Activated naive CD8-positive, alpha-beta T cell treated with anti-CD3 and anti-CD28 coated beads, Interleukin-2, amount 50 U/mL, for 24 hours (primary cell): ENCODE measurements at places on chromosomes 3 and 15.

DNA sequence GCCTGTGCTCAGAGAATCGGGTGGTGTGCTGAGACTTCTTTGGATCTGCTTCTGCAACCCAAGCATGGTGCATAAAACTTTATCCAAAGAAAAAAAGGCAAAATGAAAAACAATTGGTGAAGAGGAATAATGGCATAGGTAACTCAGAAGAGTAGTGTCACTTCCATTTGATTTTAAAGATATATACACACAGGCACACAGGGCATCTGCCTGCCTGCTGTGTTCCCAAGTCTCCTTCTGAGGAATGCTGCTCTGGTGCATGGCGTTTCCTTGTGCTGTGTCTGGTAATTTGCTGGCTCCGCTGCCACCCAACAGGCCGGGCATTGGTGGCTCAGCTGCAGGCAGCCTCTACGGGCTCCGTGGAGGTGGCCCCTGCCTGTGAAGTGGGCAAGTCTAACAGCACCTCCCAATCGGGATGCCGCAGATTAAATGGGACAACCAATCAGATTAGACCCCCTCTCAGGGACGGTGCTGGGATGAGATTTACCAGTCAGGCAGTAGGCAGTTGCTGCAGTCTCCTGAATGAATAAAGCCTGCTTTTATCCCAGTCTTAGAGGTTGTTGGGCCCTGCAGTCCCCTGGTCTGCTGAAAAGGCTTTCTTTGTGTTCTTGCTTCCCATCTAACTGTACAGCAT lies 253.7 kb upstream of the RASGRP1 start:
- no peak for DNase-seq

DNA sequence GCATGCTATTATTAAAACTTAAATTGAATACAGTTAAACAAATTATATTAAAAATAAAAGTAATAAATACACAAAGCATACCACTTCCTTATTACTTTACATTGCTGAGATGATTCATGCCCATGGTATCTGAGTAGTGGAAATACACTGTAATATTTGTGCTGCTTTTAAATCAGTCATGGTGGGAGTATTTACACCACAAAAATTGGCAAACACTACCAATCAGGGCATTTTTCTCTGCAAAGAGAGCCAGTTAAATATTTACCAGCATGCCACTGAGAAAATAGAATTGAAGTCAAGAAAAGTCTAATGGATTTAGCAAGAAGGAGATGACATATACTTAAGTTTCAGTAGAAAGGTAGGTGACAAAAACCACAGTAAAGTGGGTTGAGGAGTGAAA lies 19.6 kb downstream of the PPARG start:
- DNase-seq: no peak

- no peak for DNase-seq
Measured at GRCh38 chr3:17747174-17747889, 4.9 kb upstream of the TBC1D5 start.

- no peak for DNase-seq
Measured at GRCh38 chr3:16801698-16802097, 83.1 kb upstream of the PLCL2 start.

DNA sequence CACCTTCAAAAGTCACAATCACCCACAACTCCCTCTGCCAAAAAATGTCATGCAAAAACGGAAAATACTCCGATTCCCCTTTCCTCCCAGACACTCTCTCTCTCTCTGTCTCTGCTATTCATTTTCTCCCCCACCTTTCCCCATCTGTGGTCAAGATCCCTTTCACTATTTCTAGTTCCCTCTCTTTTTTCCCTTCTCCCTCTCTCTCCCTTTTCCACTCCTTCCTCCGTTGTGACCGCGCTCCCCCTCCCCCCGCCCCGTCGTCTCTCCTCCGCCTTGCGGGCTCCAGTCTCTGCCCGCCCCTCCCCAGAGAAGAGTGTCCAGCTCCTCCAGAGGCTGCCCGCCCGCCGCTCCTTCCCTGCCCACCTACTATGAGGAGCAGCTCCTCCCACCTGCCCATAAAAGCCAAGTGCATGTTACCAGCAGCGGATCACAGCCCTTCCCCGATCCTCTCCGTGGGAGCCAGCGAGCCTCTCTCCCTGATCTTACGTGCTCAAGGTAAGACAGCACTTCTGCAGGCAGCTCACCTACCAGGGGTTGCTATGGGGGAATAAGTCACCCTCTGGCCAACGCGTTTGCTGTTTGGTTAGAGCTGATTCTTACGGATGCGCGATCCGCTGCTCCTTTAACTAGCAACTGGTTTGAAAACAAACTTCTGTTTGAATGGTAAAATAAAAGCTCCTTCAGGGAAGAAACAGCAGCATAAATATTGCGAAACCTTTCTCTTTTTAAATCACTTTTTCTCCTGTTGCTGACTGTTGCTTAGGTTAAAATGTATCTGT lies at the start of gene COL8A1:
COL8A1 (plus strand) TSS at position 428 of the 782 bp plus-strand sequence. CDS start 152,089 bp downstream, outside the sequence.
- DNase-seq: no peak

- no peak for DNase-seq
Measured at GRCh38 chr3:64456674-64457073, 231.1 kb downstream of the ADAMTS9 start.

GRCh38 chr3:164208821-164209220 lies 869.5 kb downstream of the SI start:
- DNase-seq: no peak

DNA sequence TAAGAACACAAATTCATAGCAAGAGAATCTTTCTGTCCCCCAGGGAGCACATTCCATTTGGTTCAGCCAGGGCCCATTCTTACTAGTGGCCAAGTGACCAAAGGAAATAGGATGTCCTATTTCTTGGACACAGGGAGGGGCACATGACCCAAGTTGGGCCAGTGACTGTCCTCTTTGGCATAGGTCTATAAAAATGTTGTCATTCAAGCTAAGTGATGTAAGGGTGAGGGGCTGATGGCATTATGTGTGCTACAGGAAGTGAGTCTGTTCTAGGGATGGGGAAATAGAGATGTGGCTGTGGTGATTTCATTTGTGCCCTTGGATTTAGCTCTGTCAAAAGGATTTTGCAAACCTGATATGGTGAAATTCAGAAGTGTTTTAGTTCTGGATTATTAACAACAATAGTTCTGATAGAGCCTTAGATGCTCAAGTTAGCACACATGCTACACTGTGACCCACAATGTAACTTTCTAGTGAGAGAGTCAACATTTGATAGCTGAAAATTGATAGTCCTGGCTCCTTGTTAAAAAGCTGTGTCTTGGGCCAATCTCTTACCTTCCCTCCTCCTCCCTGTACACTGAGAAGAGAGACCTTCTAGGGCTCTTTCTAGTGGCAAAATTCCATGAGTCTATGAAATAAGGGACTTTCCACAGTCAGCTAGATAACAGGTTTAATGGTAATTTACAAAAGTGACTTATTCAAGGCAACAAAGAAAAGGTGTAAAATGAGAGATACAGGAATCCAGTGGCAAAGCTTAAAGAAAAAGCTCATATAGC lies 117.2 kb downstream of the THRB start:
- DNase-seq: no peak

GRCh38 chr3:151307131-151307530 lies 9.5 kb downstream of the GPR87 start:
- no peak for DNase-seq

GRCh38 chr15:98651581-98652220 lies 3.4 kb downstream of the IGF1R start:
- DNase-seq: no peak

GRCh38 chr15:87080547-87080946 lies 1000.9 kb downstream of the AGBL1 start:
- DNase-seq: no peak

DNA sequence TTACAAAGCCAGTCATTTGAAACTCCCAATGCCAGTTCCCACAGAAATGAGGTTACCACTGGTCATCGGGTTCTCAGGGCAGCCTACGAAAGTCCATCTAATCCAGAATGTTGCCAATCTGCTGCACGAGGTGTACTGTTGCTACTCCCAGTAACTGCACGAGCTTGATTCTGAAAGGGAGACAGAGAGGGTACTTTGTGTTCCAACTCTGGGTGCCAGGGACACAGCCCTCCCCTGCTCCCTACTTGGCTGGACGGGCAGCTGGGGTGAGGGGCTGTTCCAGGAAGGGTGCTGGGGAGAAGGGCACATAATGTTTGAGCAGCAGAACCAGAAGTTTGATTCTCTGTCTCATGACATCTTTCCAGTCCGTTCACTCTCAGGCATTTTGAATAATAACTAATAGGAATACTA lies 27.1 kb upstream of the OSBPL11 start:
- no peak for DNase-seq

GRCh38 chr15:53811530-53811929 lies 52.1 kb upstream of the WDR72 start:
- DNase-seq: no peak

- no peak for DNase-seq
Measured at GRCh38 chr15:89490081-89490813, 6.1 kb downstream of the RHCG start.

DNA sequence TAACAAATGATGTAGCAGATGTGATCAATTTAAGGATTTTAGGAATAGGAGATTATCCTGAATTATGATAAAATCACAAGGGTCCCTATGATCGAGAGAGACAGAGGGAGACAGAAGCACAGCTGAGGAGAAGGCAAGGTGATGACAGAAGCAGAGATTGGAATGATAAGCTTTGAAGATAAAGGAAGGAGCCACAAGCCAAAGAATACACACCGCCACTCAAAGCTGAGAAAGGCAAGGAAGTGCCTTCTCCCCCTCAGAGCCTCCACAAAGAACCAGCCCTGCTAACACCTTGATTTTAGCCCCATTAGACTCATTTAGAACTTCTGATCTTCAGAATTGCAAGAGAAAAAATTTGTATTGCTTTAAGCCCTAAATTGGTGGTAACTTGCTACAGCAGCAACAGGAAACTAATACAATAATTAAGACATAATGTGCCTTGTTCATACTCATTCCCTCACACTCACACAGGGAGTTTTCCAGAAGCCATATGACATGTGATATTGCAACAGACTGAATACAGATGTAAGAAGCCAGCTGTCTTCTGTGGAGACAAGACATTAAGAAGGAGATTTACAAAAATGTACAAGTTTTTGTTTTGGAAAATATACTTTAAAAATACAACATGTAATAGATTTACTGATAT lies 38.2 kb downstream of the TRANK1 start:
- DNase-seq: no peak
